Stimulated activated CD8-positive, alpha-beta memory T cell treated with anti-CD3 and anti-CD28 coated beads, Interleukin-15, amount 100 ng/mL, for 48 hours (primary cell): ENCODE measurements at places on chromosomes 1 and 21.

GRCh38 chr1:200448034-200448762, 38.4 kb upstream of the ZNF281 start:
- DNase-seq, result no peak

DNA sequence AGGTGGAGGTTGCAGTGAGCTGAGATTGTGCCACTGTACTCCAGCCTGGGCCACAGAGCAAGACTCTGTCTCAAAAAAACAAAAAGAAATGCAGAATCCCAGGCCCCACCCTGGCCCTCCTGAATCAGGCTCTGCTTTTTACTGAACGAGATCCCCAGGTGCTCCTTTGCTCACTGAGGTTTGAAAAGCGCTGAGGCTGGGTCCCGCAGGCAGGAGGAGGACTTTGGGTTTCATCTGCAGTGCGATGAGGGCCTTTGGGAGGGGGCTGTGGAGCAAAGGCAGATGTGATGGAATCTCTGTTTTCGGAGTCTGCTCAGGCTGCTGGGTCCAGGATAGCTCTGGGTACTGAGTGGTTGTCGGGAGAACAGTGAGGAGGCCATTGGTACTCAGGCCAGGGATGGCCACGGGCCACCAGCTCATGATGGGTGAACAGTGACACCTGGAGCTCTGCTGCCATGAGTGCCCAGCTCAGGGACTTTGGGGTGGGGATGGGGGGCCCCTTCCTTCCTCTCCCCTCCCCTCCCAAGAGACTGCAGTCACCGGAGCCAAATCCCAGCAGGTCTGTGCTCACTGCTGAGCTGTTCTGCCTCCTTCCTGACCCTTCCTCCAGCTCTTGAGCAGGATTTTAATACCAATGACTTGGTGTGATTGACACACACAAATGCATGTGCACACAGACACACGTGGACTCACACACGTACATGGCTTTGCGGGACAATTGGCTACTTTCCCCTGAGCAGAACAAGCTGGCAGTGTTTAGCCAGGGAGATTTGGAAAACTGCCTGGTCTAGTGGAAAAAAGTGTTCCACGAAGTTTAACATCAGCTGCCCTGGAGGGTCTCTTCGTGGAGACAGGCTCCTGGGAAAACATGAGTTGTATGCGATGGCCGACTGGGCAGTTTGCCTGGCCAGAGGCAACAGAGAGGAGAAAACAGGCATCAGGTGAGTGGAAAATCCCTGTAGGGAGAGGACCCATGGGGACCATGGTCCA, 3.6 kb upstream of the DHRS3 start:
- no peak for DNase-seq

DNA sequence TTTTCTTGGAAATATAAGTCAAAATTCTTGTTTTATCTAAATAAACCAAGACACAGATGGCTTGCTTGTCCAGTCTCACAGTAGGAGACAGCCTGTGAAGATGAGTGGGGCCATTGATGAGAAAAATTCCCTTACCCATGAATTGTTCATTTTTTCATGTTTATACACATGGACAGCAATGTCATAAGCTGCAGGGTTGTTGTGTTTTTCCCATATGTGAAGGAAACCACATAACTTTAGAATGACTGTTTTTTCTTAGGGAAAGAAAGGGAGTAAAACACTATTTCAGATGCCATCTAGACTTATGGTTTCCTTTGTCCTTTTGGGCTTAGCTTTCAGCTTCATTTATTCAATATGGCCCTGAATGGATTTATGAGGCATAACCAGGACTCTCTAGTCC, 622.5 kb upstream of the NR5A2 start:
- DNase-seq, result no peak

DNA sequence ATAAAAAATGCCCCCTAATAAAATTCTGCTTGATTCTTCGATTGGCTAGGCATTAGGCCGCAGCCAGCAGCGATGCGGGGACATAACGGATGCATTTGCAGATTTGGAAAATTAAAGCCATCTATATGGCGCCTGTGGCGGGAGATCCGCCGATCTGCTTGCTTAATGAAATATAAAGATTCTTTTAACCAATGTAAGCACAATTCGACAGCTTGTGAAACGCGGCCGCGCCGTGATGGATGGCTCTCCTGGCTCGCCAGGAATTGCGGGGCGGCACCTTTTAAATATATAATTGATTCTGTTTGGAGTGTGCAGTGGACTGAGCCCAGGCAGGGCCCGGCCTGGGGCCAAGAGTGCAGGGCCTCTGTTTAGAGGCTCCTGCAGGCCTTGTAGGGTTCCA, 8.0 kb downstream of the DMBX1 start:
- no peak for DNase-seq

- DNase-seq, result no peak
Measured at GRCh38 chr1:22836850-22837249, 126.2 kb downstream of the EPHB2 start.

GRCh38 chr1:107225706-107226105, 84.9 kb downstream of the NTNG1 start:
- no peak for DNase-seq

GRCh38 chr1:31668303-31668883, 23.7 kb upstream of the PEF1 start:
- no peak for DNase-seq

- DNase-seq, result no peak
Measured at GRCh38 chr1:2788506-2789163, 12.9 kb downstream of the TTC34 start.

DNA sequence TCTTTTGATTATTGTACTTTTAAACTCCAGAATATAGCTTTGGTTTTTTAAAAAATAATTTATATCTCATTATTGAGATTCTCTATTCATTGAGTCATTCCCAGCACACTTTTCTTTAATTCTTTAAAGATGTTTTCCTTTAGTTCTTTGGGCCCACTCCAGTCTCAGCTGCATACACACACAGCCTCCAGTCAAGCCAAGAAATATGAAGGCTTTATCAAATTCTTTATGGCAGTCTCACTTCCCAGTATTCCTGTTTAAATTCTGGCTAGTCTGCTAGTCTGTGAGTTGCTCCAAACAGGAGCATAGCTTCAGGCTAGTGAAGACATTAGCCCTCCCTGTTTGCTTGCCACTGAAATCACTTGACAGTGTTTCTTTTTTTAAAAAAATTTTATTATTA, 61.2 kb downstream of the CRP start:
- DNase-seq, result no peak
